ENCODE measurements at places on chromosomes 13 and 19. TPM values are rescaled to one million over a fixed set of nuclear protein-coding genes. Genes with fewer than 3 reads are reported as not detected.

Gene PDE4C
- 25.9 TPM for total RNA-seq

GRCh38 chr13:101289764-101290163 lies 126.5 kb downstream of the NALCN start:
- peak; percentile 34 for DNase-seq

- no peak for DNase-seq
Measured at GRCh38 chr19:7544626-7545025, 9.1 kb downstream of the PNPLA6 start.

Gene NDUFB7
- total RNA-seq, result 163 TPM

GRCh38 chr19:34408411-34408810 lies 4.2 kb downstream of the PDCD2L start:
- DNase-seq, result no peak

DNA sequence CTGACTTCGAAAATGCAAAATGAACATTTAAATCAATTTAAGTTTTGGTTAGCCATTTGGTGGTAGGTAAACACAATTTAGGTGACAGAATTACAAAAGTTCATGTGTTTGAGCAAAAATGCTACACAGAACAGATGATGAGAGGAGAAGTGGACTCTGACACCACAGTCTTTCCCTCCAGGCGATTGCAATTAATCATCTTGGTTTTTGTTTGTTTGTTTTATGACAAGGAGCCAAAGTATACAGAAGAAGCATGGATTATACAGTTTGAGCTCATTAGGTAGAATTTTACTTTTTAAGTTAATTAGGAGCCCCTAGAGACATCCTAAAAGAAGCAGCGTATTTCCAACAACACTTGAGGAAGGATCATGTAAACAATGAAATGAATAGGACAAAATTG lies 49.3 kb upstream of the FREM2 start:
- no peak for DNase-seq

Gene ZNF440
- 12.4 TPM for total RNA-seq
